ENCODE measurements at places on chromosomes 6 and 20. TPM values are rescaled to one million over a fixed set of nuclear protein-coding genes. Genes with fewer than 3 reads are reported as not detected.

SPTLC3 gene
- total RNA-seq: 3.4 TPM

DNA sequence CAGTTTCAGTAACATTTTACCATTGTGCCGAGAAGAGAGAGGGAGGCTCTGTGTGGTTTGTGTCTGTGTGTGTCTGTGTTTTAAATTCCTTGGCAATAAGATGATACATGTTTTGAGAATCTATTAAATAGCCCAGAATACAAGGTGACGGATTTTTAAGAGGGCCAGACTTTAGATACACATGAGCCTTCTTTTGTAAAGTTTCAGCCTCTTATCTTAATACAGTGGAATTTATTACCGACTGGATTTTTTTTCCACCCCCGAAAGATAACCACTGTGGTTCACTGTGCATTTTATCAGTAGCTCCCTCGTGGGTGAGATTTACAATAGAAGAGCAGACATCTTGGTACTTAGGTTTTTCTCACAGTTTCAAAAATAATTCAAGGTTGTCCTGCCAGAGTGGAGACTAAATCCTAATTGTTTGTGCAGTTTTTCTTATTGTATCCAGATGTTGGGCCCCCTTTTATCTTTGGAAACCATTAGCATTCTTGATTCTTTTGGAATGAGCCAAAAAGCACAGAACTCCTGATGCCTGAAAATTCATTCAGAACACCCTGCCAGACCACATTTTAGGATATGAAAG lies 49.9 kb downstream of the STK4 start:
- H3K27me3 ChIP-seq: no peaks in the 10 kb centered on the region
- DNase-seq: no peak
- H3K4me3 ChIP-seq: no peak overlapping the region
- no peak overlapping the region for H3K27ac ChIP-seq
- H3K36me3 ChIP-seq: peaks cover 40% of the 10 kb centered on the region
- no peaks in the 10 kb centered on the region for H3K4me1 ChIP-seq

- no peaks in the 10 kb centered on the region for H3K27me3 ChIP-seq
- H3K4me3 ChIP-seq: peak overlapping the region; percentile 97
- peaks cover 11% of the 10 kb centered on the region for H3K4me1 ChIP-seq
- H3K36me3 ChIP-seq: peaks cover 42% of the 10 kb centered on the region
- H3K27ac ChIP-seq: peak overlapping the region; percentile 99
Measured at GRCh38 chr20:43458422-43458924, 777 bp downstream of the SRSF6 start.

- H3K27me3 ChIP-seq: no peaks in the 10 kb centered on the region
- H3K4me3 ChIP-seq: no peak overlapping the region
- no peak overlapping the region for H3K27ac ChIP-seq
- peaks cover 4% of the 10 kb centered on the region for H3K36me3 ChIP-seq
- no peaks in the 10 kb centered on the region for H3K4me1 ChIP-seq
Measured at GRCh38 chr6:25548451-25548850, 103.6 kb upstream of the SCGN start.

MTHFD1L gene
- 13.9 TPM for total RNA-seq

SEL1L2 gene
- total RNA-seq: not detected

DNA sequence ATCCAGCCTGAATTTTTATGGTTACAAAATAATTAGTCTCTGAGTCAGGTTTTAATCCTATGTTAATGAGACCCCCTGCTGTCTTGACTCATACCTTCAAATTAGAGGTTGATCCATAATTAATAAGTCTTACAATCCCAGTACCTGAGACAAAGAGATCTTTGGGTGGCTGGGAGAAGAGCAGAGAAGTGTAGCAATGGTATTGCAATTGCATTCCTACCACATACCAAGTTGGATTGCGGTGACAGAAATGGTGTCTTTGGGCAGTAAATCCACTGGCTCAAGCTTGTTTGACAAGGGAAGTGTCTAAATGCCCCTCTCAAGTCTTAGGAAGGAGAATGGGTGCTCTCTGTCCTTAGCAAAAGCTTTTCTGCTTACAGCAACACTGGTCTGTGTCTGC lies 150.4 kb downstream of the BTBD3 start:
- H3K27ac ChIP-seq: no peak overlapping the region
- no peak for DNase-seq
- H3K36me3 ChIP-seq: no peaks in the 10 kb centered on the region
- no peaks in the 10 kb centered on the region for H3K27me3 ChIP-seq
- H3K4me1 ChIP-seq: no peaks in the 10 kb centered on the region

GRCh38 chr6:156464100-156464878 lies 312.9 kb upstream of the ARID1B start:
- H3K4me1 ChIP-seq: peaks cover 17% of the 10 kb centered on the region
- no peak overlapping the region for H3K27ac ChIP-seq
- no peak for DNase-seq
- no peaks in the 10 kb centered on the region for H3K36me3 ChIP-seq

DNA sequence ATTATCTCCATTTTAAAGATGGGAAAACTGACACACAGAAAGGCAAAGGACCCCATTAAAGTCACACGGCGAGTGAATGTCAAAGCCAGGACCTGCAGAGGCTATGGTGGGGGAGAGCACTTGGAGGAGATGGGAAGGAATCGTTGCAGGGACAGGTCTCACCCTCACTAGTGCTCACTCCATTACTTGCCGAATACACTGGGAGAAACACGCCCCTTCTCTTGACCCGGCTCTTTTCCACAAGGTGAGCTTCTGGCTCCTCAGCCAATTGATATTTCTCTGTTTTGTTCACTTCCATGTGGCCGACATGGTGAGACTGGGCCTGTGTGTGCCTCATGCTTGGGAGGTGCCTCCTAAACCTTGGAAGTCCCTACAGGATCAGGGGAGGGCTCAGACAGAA lies 117.8 kb upstream of the KCNG1 start:
- H3K27ac ChIP-seq: no peak overlapping the region
- H3K4me3 ChIP-seq: no peak overlapping the region
- no peak for DNase-seq
- H3K27me3 ChIP-seq: no peaks in the 10 kb centered on the region

DNA sequence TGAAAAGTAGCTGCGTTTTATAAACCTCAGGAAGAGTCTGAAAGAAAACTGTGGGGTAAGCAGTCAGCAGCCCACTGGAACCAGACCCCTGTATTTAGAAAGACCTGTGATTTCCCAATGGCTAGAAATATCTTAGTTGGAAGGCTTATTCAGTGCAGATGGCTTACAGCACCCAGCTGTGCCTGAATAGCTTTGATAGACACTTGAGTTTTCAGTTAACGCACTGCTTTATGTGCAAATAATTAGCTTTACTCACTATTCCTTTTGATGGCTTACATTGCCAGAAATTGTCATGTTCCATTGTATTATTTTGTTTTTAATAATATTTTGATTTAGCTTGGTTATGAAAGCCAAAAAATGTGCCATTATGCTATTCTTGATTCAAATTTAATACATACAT lies 465.3 kb upstream of the SYNCRIP start:
- H3K27me3 ChIP-seq: no peaks in the 10 kb centered on the region
- H3K4me3 ChIP-seq: no peak overlapping the region
- no peak for DNase-seq
- H3K36me3 ChIP-seq: no peaks in the 10 kb centered on the region
- no peaks in the 10 kb centered on the region for H3K4me1 ChIP-seq

GRCh38 chr6:106727480-106728149 lies 98.2 kb downstream of the QRSL1 start:
- H3K36me3 ChIP-seq: no peaks in the 10 kb centered on the region
- H3K27ac ChIP-seq: no peak overlapping the region
- no peaks in the 10 kb centered on the region for H3K27me3 ChIP-seq
- H3K4me3 ChIP-seq: no peak overlapping the region
- DNase-seq: no peak
- H3K4me1 ChIP-seq: no peaks in the 10 kb centered on the region

- no peak for DNase-seq
- H3K36me3 ChIP-seq: no peaks in the 10 kb centered on the region
- no peaks in the 10 kb centered on the region for H3K27me3 ChIP-seq
- no peak overlapping the region for H3K27ac ChIP-seq
Measured at GRCh38 chr6:151537556-151537955, 43.7 kb downstream of the CCDC170 start.

GRCh38 chr20:11832851-11833250 lies 84.8 kb upstream of the BTBD3 start:
- no peak for DNase-seq
- no peak overlapping the region for H3K27ac ChIP-seq
- no peaks in the 10 kb centered on the region for H3K4me1 ChIP-seq
- no peaks in the 10 kb centered on the region for H3K27me3 ChIP-seq
- H3K36me3 ChIP-seq: no peaks in the 10 kb centered on the region
- no peak overlapping the region for H3K4me3 ChIP-seq

DNA sequence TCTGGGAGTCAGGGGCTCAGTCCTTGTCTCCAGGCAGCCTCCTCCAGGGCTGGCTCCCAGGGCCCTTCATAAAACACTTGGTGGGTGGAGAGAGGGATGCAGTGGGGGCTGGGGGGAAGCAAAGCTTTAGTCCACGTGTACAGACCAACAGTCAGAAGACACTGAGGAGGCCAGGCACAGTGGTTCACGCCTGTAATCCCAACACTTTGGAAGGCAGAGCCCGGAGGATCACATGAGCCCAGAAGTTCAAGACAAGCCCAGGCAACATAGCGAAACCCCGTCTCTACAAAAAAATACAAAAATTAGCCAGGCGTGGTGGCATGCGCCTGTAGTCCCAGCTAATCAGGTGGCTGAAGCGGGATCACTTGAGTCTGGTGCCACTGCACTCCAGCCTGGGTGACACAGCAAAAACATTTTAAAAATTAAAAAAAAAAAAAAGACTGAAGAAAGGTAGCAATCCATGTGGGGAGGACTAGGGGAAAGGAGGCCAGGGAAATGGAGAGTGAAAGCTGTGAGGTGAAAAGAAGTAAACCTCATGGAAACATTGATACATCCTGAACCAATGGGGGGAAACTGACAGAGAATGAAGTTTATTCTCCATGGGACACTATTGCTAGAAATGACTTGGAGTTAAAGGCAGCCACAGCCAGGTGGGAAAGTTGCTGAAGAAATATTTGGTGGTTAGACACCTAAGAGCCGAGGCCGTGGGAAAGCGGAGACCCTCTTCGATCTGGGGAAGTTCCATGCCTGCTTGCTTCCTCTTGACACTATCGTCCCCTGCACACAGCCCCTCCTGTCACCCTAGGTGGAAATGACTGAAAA lies 35.4 kb downstream of the PIM1 start:
- H3K4me1 ChIP-seq: peaks cover 55% of the 10 kb centered on the region
- no peak overlapping the region for H3K4me3 ChIP-seq

WFDC10A gene
- not detected for total RNA-seq

- no peak overlapping the region for H3K4me3 ChIP-seq
- DNase-seq: no peak
- no peak overlapping the region for H3K27ac ChIP-seq
- H3K4me1 ChIP-seq: no peaks in the 10 kb centered on the region
Measured at GRCh38 chr6:71459162-71459561, 170.6 kb downstream of the OGFRL1 start.

TPD52L2 gene
- 37.9 TPM for total RNA-seq

DNA sequence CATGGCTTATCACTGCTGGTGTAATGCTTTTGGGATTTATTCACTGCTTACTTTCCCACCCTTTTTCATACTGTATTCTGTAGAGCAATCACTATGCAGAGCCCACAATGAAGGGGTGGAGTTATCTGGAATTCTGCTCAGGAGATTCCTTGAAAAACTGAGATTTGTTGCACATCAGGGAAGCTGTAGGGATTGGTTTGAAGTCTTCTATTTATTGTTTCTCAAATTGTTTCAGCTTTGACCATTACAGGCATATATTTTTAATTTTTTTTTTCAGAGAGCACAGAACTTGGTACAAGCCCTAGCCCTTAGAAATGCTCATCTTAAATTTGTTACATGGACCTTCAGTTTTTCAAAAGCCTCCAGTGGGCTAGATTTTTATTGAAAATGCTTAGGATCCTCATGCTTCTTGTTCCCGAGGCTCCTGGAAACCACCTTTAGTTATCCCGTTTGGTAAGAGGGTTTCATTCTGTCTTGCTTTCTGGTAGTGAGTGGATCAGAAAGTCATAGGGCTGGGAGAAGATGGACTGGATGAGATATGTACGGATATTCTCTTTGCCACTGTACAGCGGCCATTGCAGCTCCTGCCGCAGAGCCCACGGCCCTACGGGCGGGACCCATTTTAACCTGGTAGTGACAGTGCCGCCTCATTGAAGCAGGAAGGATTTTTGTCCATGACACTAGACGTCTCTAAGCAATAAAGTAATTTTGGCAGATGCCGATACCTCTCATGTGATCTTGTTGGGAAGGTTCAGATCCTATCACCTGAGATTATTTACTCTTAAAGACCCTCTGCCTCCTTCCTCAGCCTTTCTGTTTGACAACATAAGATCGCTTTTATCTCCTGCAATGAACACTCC lies 45.3 kb upstream of the ZNF184 start:
- no peak overlapping the region for H3K27ac ChIP-seq
- no peaks in the 10 kb centered on the region for H3K36me3 ChIP-seq
- H3K27me3 ChIP-seq: peaks cover 56% of the 10 kb centered on the region
- no peak for DNase-seq
- peaks cover 2% of the 10 kb centered on the region for H3K4me1 ChIP-seq

FAM83B gene
- 6.6 TPM for total RNA-seq

HLA-DPB1 gene
- total RNA-seq: 306 TPM

OR2J2 gene
- not detected for total RNA-seq

DNA sequence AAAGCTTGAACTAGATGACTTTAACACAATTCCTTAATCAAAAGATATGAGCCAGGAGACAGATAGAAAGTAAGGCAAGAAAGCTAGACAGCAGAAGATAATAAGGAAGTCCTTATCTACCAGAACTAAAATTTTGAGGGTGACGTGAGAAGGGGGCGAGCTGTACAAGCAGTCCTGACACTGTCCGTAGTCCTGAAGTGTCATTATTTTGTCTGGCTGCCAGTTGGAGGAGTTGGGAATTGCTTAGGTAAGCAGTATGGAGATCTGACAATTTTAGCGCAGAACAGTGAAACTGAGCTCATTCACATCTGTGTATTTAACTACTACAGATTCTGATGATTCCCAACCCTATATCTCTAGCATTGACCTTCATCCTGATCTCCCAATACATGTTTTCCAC lies 25.8 kb upstream of the CEP85L start:
- no peak overlapping the region for H3K27ac ChIP-seq
- no peaks in the 10 kb centered on the region for H3K36me3 ChIP-seq
- DNase-seq: no peak
- no peaks in the 10 kb centered on the region for H3K27me3 ChIP-seq
- H3K4me1 ChIP-seq: peaks cover 3% of the 10 kb centered on the region

GRCh38 chr6:136753624-136754023 lies 38.7 kb downstream of the MAP3K5 start:
- no peaks in the 10 kb centered on the region for H3K27me3 ChIP-seq
- no peak overlapping the region for H3K27ac ChIP-seq
- H3K4me3 ChIP-seq: no peak overlapping the region
- no peaks in the 10 kb centered on the region for H3K36me3 ChIP-seq

DNA sequence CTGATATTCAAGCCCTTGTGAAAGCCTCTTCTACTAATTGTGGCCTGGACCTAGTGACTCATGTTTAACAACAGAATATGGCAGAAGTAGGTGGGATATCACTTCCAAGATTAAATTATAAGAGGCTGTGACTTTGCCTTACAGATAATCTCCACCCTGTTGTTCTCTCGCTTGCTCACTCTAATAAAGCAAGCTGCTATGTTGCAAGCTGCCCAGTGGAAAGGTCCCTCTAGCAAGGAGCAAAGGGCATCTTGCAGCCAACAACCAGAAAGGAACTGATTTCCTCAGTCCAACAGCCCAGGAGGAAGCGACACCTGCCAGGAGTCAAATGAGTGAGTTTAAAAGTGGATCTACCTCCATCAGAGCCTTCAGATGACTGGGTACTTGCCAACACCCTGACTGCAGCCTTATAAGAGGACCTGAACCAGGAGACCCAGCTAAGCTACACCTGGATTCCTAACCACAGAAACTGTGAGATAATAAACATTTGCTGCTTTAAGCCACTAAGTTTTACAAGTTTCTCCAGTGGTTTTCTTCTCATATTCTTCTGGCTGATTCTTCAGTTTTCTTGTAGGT lies 112.6 kb downstream of the FRK start:
- H3K36me3 ChIP-seq: no peaks in the 10 kb centered on the region
- no peak for DNase-seq
- no peak overlapping the region for H3K4me3 ChIP-seq
- H3K4me1 ChIP-seq: no peaks in the 10 kb centered on the region
- H3K27me3 ChIP-seq: no peaks in the 10 kb centered on the region

All from thymus (tissue), 14 donors.